ENCODE measurements at places on chromosomes 2 and 18. TPM values are rescaled to one million over a fixed set of nuclear protein-coding genes. Genes with fewer than 3 reads are reported as not detected.

Gene WDPCP
- polyA plus RNA-seq, result 3.7 TPM

Gene RNF152
- polyA plus RNA-seq, result 0.22 TPM

Gene CNTNAP5
- not detected for polyA plus RNA-seq

Gene TMEM178A
- 0.15 TPM for polyA plus RNA-seq

Gene RFX8
- polyA plus RNA-seq, result not detected

Gene CNGA3
- not detected for polyA plus RNA-seq

Gene EVX2
- not detected for polyA plus RNA-seq

Gene PTPN18
- 365 TPM for polyA plus RNA-seq

Gene ZNF804A
- polyA plus RNA-seq, result 3.7 TPM

Gene DSG1
- polyA plus RNA-seq, result not detected
